A673 (cell line): ENCODE measurements at places on chromosomes 5 and 9. TPM values are rescaled to one million over a fixed set of nuclear protein-coding genes. Genes with fewer than 3 reads are reported as not detected.

The INSL6 gene
- total RNA-seq: not detected in 2 replicates

DNA sequence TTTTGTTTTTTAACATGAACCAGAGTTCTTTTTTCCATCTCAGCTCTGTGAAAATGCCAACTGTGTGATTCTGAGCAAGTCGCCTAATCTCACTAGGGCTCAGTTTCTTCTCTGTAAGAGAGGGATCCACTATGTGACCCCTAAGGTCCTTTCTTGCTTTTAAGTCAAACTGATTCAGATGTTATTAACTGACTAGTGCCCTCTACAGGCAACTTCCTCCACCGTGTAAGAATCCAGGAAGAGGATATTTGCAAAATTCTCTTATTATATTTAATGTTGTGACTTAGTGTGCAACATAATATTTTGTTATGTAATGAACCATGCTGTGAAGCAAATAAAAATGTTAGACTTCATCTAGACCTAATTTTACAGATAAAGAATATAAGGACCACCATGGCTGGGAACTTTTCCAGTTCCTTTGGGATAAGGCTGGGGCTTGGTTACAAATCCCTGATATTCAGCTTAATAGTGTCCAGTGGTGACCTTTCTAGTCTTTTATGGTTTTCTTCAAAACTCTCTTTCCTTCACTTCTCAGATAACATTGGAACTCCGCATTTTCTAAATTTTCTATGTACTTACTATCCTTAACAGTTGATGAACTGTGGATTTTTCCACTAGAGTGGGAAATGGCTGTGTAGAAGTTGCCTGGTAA is 244.7 kb downstream of the PIK3R1 start:
- DNase-seq: peak; percentile 74

DNA sequence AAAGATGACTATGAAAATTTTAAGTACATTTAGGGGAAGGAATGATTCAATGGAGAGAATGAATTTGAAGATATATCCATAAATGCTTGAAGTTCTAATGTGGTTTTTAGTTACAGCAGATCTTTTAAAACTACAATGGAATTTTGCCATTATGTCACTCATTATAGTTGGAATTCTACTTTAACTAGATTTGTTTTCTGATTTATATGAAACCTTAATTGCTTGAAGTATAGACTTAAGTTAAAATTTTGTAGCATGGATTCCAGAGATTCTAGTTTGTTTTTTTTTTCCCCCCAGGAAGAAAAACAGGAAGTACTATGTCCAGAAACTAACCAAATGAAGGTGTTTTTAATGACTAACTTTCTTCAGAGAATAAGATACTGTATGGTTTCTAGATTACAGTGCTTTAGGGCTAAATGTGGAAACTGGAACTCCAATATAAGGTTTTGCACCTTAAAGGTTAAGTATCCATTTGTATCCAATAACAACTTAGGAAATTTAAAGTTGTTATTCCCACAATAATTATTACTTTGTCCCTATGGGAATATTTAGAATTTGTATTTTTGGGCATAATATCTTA is 70.3 kb downstream of the ZSWIM6 start:
- DNase-seq: no peak

DNA sequence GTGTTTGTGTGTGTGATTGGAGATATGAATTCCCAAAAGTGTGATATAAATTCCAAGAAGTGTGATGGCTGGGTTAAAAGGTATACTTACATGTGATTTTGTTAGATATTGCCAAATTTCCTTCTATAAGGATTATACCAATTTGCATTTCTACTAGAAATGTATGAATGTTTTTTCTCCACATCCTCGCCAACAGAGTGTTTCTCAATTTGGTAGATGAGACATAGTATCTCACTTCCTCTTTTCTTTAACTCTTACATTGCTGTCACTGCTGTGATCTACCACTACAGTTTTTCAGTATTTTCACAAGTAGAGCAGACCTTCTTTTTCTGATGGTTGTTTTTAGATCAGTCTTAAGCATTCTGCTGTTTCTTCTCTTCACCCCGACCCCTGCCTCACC is 111.3 kb downstream of the FER start:
- peak; percentile 14 for DNase-seq

DNA sequence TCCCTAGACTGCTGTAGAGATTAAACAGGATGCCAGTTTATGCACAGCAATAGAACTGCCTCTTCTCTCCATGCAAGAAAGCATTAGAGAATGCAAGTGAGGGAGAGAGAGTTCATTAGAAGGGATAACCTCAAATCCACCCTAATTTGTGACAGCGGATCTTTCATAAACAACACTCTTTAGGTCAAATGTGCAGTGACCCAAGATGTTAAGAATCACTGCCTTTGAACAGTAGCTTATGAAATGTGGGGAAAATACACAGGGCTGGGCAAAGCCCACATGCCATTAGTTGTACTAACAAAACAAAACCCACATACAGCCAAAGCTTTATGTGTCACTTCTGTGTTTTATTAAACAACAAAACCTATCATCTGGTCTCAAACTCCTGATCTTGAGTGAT is 36.2 kb upstream of the POU4F3 start:
- DNase-seq: no peak

- DNase-seq: no peak
Observed at GRCh38 chr9:17739022-17739421, 160.2 kb downstream of the SH3GL2 start.

The IFNA5 gene
- not detected in 2 replicates for total RNA-seq

- no peak for DNase-seq
Observed at GRCh38 chr9:19934301-19934871, 145.5 kb upstream of the SLC24A2 start.

The GNA14 gene
- 2.7 and 3.8 TPM in 2 replicates for total RNA-seq
